ENCODE measurements at places on chromosomes 4 and X.

- no peak for DNase-seq
Measured at GRCh38 chrX:15579778-15580747, 20.7 kb downstream of the ACE2 start.

GRCh38 chr4:150782311-150782710 lies 200.4 kb downstream of the MAB21L2 start:
- no peak for DNase-seq

DNA sequence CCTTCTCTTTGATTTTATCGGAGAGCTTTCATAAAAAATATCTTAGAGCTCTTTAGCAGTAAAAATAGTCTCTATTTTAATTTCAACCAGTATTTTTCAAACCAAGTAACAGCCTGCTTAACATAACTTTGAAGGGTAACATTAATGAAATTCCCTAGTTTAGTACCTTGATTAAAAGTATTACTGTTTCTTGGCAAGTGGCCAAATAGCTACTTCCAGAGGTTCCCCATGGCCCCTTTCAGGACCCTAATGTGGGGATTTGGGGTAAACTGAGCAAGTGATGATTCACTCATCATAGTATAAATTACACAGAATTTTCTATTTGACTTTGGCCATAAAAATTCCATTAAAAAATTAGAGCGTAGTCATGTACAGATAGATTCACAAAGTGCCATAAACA lies 211.0 kb downstream of the CAMK2D start:
- DNase-seq, result no peak

DNA sequence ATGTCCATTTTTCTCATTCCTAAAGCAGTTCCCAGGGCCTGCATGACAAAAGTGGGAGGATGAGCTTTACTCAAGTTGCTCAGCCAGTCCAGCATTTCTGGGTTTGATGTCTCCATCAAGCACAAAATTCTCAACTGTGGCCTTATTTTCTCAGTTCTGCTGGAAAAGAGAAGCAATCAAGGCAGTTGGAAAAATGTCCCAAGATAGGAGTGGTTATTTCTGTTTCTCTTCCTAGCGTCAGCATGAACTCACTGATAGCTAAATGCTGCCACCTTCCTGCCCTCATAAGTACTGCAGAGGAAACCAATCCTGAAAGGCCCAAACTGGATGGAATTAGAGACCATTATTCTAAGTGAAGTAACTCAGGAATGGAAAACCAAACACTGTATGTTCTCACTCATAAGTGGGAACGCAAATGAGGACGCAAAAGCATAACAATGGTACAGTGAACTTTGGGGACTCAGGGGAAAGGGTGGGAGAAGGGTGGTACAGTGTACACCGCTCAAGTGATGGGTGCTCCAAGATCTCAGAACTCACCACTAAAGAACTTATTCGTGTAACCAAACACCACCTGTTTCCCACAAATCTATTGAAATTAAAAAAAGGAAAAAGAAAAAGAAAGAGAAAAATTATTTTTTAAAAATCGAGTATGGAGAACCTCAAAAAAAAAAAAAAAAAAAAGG lies 29.6 kb downstream of the ADH7 start:
- DNase-seq, result peak; percentile 8

DNA sequence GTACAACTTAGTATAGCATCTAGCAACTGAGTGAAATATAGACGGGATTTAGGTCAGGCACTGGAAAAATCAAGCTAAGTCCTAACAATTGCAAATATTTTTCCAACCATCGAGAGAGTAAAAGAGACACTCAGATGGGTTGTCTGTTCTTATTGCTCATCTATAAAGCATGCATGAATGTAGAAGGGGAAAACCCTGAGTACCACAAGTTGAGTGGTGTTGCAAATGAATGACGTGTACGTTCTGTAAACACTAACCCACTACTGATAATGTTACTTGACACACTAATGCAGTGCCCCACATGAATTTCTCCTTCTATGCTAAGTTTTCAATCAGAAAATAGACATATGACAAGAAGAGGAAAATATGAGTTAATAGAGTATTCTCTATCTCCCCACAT lies 211.2 kb downstream of the COX18 start:
- DNase-seq, result no peak

GRCh38 chrX:93422693-93423092 lies 250.7 kb downstream of the NAP1L3 start:
- peak; percentile 3 for DNase-seq

GRCh38 chr4:84977396-84977795 lies 10.9 kb upstream of the WDFY3 start:
- DNase-seq, result no peak

- no peak for DNase-seq
Measured at GRCh38 chr4:149045731-149046130, 603.5 kb upstream of the NR3C2 start.

- DNase-seq, result no peak
Measured at GRCh38 chr4:3683744-3684421, 82.3 kb upstream of the ADRA2C start.

GRCh38 chrX:70172221-70172620 lies 5.1 kb upstream of the DGAT2L6 start:
- DNase-seq, result no peak

DNA sequence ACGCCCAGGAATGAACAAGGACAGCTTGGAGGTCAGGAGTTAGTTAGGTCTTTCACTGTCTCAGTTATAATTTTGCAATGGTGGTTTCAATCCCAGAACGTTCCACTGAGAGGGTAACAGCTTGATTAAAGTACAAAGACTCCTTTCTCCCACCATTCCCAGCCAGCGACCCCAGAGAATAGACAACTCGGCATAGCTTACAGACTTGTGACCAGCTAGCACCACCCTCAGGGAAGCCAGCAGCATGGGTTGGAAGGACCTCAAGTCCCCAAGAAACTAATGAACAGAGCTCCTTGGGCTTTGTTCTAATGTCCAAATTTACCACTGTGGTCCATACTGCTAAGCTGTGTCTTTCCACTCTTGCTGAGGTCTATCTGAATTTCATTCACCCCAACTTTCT lies 72.0 kb upstream of the MED14 start:
- DNase-seq, result no peak

GRCh38 chr4:184384810-184385557 lies 89.4 kb downstream of the IRF2 start:
- no peak for DNase-seq

DNA sequence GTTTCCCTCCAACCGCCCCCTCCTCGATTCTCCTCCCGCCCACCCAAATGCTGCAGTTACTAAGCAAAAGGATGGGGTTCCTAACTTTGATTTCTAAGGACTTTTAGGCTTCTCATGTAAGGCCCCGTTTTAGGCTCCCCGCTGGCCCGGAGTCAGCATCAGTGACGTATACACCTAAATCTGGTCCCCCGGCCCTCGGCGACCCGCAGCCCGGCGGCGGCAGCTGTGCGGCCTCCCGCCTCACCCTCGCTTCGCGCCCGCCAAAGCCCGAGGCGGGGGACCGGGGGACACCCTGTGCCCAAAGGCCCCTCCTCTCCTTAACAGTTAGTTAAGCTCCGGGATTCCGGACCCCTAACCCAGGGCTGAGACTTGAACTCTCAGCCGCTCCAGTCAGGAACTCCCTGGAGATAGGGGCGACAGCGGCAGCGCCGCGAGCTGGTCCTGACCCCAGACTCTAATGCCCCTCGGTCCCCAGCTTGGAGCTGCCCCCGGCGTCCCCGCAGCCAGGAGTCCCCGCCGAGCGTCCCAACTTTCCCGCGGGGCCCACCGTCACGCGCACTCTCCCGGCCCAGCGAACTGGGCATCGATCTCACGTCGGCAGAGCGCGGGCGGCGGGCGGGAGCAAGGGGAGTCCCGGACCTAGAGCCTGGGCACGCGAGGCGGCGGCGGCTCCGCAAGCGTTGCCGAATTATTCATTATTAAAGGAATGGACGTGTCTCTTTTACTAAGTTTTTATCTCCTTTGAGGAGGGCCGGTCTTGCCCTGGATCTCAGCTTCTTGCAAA lies 1.5 kb upstream of the NR3C2 start:
- DNase-seq, result no peak

- DNase-seq, result no peak
Measured at GRCh38 chrX:63475200-63475599, 124.1 kb upstream of the SPIN4 start.

GRCh38 chr4:168758351-168758876 lies 251.6 kb downstream of the CBR4 start:
- no peak for DNase-seq

- DNase-seq, result no peak
Measured at GRCh38 chr4:122163767-122164166, 11.6 kb downstream of the BLTP1 start.

DNA sequence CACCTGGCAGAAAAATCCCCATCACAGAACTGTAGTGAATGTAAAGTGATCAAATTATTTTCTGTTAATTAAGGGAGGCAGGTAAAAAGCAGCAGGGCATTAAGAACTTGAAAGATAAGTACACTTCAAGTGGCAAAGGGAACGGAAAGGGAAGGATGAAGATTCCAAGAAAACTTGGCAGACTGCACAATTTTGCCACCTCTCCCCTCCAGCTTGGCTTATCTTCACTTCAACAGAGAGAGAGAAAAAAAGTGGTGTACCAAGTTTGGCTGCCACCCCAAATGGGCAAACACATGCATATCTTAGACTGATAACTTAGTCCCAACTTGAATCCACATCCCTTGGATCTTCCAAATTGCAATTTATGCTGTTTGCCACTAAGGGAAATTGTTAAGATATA lies 598.1 kb upstream of the ACTRT1 start:
- no peak for DNase-seq

DNA sequence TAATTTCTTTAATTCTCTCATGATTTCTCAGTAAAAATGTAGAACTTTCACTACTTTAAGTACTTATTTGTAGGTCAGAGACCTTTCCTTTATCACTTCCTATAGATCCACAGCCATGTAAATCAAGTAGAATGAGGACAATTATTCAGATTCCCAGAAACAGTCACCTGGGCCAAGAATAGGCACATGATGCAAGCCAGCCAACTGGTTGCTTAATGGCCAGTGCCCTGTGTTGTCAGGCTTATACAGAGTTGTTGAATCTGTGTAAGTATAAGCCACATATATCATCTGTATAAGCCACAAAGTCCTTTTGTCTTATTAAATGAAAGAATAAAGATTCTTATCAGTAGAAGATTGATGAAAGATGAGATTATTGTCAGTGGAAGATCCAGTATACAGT lies 5.2 kb downstream of the BANK1 start:
- no peak for DNase-seq

- DNase-seq, result no peak
Measured at GRCh38 chr4:25117274-25117673, 43.0 kb downstream of the SEPSECS start.

- DNase-seq, result peak; percentile 68
Measured at GRCh38 chr4:99790796-99791617, 25.6 kb upstream of the DAPP1 start.

DNA sequence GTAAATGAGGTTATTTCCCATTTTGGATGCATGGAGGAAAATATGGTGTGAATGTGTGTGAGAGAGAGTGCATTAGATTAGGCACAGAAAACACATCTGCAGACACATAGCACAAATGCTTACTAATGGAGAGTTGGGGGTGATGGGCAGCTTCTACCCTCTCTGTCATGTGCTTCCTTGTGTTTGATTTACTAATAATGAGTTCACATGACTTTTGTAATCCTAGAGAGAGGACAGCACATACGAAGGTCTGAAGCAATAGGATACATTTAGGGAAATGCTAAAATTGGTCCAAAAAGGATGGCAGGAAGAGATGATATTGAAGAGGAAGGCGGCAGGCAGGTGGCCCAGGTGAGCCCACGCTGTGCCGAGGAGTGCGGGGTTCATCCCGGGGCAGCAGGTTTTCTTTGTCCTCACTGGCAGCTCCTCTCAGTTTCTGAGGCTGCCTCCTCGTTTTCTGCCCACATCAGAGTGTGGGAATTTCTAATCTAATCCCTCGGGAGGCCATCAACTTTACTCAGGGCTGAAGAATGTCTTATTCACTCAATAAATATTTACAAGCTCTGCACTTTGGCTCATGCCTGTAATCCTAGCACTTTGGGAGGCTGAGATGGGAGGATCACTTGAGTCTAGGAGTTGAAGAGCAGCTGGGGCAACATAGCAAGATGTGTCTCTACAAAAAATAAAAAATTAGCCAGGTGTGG lies 15.9 kb upstream of the MAP9 start:
- DNase-seq, result no peak

- no peak for DNase-seq
Measured at GRCh38 chr4:35963383-35963782, 280.9 kb downstream of the ARAP2 start.

DNA sequence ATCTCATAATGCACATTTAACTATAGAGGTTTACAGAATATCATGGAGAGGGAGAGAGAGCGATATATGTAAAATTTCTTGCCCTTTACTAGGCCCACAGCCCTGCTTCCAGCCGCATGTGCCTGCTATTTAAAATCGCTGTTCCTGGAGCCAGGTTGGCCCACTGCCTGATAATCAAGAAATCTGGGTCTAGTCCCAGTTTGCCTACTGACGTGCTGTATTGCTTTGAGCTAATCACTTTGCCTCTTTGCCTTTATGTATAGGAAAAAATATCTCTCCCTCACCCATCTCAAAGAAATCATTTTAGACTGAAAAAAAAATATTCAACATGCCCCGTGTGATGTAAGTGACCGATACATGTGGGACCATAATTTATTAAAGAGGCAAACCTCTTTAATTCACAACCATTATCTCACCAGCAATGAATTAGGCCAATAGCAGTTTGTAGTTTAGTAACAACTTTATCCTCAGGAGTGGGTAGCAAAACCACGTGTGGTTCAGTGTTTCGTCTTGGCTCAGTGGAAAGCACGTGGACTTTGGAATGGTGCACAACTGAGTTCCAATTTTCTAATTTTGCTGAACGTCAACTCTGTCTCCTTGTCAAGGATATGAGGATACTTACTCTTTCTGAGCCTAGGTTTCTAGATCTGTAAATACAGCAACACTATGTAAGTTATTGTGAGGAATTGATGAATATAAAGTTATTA lies 62.6 kb downstream of the GRXCR1 start:
- DNase-seq, result no peak

DNA sequence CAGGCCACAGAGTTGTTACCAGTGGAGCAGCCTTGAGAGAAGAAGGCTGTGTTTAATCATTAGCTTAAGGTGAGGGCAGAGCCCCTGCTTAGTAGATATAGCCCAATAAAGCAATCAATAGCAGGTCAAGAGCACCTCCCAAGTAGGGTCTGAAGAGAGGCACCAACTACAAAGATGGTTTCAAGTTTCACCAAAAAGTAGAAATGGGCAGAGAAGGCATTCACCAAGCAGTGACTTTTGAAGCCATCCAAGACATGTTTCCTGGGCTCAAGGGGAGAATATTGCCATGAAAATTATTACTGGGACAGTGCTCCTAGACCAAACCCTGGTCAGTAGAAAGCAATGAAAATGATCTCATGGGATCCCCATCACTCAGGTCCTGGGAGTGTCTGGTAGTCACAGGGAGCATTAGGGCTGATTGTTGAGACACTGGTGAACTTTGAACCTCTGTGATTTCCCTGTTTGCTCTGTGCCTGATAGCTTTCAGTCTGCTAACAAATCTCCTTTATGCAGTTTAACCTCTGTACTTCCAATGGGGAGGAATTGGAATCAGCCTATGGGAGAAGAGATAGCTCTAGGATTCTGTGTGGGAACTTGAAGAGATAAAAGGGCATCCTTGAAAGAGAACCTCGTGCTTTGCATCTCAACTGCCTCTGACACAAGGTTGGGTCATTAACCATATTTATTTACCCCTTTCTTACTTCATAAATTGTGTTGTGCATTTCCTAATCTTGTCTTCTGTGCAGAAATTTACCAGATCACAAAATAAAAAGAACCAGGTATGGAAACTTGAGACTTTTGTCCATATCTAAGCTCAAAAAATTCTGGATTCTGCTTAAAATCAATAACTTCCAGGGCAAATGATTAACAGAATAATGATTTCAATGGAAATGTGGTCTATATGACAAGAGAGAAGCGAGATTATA lies 9.3 kb upstream of the OTC start:
- no peak for DNase-seq
